Panc1 (cell line): ENCODE measurements at places on chromosomes 16 and 17. TPM values are rescaled to one million over a fixed set of nuclear protein-coding genes. Genes with fewer than 3 reads are reported as not detected.
A peak's percentile ranks its signal among the peaks of the same experiment; 100 is the strongest.

Gene CCL5
- total RNA-seq: 15.9 TPM

- DNase-seq: no peak
Measured at GRCh38 chr17:43352579-43353331, 46.0 kb upstream of the ARL4D start.

GRCh38 chr17:3772764-3773163 lies 28.2 kb downstream of the ITGAE start:
- no peak for DNase-seq

DNA sequence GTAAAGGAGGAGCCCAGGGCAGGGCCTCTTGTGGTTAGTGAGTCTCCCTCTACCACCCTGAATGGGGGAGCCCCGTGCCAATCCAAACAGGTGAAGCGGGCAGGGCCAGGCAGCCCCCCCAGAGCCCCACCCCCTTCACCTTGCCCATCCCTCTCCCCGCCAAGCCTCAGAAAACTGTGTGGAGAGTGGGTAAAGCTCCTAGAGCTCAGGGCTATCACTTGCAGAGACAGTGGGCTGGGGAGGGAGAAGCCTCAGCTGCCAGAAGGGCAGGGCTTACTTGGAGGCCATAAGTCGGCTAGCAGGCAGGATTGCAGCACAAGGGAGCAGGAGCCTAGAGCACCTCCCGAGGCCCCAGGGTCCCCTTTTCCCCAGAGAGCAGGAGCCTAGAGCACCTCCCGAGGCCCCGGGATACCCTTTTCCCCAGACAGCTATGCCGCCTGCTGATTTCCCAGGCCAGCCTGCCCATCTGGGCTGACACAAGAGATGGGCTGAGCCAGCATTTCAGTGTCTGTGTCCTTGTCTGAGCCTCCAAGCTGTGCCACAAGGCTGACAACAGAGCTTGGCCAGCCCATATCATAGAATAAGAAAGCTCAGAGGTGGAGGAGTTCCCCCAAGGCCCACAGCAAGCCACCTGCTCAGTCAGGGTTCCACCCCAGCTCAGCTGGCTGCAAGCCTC lies 6.7 kb upstream of the KRT14 start:
- DNase-seq: no peak

Gene NACA2
- not detected for total RNA-seq

GRCh38 chr17:60361889-60362288 lies 30.0 kb downstream of the USP32 start:
- DNase-seq: no peak

Gene ZDHHC7
- total RNA-seq: 71.5 TPM

GRCh38 chr16:616733-617586 lies 13.8 kb upstream of the WFIKKN1 start:
- no peak for DNase-seq

GRCh38 chr16:82190386-82190785 lies 20.4 kb upstream of the MPHOSPH6 start:
- DNase-seq: no peak

- no peak for DNase-seq
Measured at GRCh38 chr17:38733982-38734973, 4.1 kb downstream of the CISD3 start.

- DNase-seq: no peak
Measured at GRCh38 chr17:77516902-77517301, 376.1 kb downstream of the SEC14L1 start.

Gene SIRT7
- 82.5 TPM for total RNA-seq

DNA sequence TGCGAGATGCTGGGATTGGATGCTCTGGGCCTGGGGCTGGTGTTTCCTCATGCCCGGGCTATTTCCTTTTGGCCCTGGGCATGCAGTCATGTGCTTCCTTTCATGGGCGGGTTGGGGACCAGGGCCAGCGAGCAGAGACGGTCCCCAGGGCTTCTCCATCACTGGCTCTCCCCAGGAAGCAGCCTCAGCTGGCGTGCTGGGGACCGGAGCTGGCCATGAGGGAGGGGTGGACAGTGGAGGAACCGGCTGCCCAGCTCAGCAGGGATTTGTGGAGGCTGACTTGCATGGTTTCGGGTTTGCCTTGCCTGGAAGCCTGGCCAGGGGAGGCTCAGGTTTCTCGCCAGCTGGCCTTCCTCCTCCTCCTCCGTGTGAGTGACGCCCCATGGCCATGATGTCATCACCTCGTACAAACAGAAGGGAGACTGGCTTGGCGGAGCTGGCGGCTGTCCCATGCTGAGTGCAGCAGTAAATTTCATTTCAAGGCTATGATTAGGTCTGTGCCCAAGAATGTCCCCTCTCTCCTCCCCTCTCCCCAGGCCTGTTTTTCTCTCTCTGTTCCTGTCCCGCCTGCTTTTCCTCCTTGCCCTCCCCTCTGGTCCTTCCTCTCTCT lies 8.9 kb upstream of the TIMP2 start:
- DNase-seq: peak; percentile 51

GRCh38 chr17:4204710-4205173 lies 59.0 kb downstream of the ANKFY1 start:
- no peak for DNase-seq

GRCh38 chr17:13640551-13640950 lies 38.8 kb upstream of the HS3ST3A1 start:
- DNase-seq: no peak

DNA sequence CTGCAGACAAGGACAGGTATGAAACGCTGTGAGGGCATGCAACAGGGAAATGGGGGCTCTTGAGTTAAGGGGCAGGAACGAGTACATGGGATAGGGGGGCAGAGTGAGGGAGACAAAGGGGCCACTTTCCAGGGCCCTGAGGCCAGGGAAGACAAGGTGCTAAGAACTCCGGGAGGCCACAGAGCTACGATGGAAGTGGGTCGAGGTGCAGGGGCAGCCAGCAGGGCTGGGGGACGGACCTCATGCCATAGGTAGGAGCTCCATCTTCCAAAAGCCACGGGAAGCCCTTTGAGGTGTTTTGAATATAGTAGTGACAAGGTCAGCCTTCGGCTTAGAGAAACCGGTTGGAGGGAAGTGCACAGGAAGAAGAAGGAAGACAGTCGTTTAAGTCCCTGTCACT lies 35.6 kb downstream of the RBFOX3 start:
- no peak for DNase-seq

Gene RNF167
- 95.8 TPM for total RNA-seq

GRCh38 chr17:29699283-29699682 lies 76.6 kb upstream of the CORO6 start:
- no peak for DNase-seq

GRCh38 chr16:48536614-48537200 lies 73.3 kb downstream of the N4BP1 start:
- no peak for DNase-seq

GRCh38 chr16:3190949-3191353 lies 2.9 kb downstream of the OR1F1 start:
- DNase-seq: peak; percentile 38

Gene CRISPLD2
- total RNA-seq: 12.9 TPM

Gene SLC5A2
- total RNA-seq: 0.15 TPM

GRCh38 chr16:25291580-25291979 lies 33.9 kb upstream of the ZKSCAN2 start:
- DNase-seq: no peak

- no peak for DNase-seq
Measured at GRCh38 chr16:81891736-81892364, 112.8 kb downstream of the PLCG2 start.

GRCh38 chr17:76561799-76562268 lies 22.0 kb downstream of the PRCD start:
- DNase-seq: no peak

Gene CCR7
- 0.44 TPM for total RNA-seq

Gene MAFG
- 57.0 TPM for total RNA-seq

Gene ARHGDIG
- 2.4 TPM for total RNA-seq

DNA sequence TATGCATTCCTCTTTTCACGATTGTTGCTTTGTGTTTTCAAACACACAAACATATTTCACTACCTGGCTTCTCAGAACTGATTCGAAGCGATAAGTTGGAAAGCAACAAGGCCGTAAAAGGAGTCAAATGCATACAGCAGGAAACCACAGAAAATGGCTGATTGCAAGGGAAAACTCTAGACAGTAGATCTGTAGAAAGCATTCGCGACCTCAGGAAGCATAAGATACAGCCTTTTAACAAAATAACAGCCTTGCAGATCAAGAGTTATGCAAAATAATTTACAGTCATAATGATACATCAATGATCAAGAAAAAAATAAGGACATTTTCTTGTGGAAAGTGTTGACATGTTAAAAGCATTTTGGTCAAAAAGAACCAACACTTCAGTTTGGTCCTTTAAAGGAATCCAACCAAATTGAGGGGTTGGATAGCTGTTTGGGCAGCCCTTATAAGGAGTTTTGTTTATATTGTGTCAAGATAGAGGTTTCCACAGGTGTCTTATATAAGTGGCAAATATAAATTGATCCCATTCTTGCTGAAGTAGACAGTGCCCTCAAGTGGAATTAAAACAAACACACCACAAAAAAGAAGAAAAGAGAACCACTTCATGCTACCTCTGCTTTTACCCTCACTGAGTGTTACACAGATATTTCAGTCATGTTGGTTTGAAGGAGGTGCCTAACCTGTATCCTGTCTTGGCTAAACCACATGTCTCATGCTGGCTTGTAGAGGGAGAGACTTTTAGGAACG lies 5.5 kb downstream of the CYLD start:
- no peak for DNase-seq

Gene CDT1
- total RNA-seq: 39.9 TPM

GRCh38 chr16:4946917-4947316 lies 10.0 kb upstream of the PPL start:
- no peak for DNase-seq

DNA sequence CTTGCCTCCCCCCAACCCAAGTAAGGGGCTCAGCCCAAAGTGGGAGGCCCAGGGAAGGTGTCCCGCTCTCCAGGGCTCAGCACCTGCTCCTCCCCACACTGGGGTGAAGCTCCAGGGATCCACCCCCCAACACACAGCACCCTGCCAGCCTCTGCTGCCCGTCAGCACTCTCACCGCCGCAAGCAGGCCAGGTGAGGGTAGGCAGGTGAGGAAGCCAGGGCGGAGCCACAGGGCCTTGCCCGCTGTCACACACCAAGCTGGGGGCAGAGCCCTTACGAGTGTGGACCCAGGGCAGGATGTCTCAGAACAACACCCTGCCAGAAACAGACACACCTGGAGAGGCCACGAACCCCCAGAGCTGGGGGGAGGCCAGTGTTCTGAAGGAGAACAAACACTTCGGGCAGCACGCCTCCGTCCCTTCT lies 19.5 kb downstream of the PLLP start:
- DNase-seq: no peak

- DNase-seq: no peak
Measured at GRCh38 chr17:6047966-6048365, 22.2 kb upstream of the WSCD1 start.

GRCh38 chr16:26457095-26457494 lies 609.6 kb upstream of the C16orf82 start:
- DNase-seq: no peak

Gene CETP
- not detected for total RNA-seq

DNA sequence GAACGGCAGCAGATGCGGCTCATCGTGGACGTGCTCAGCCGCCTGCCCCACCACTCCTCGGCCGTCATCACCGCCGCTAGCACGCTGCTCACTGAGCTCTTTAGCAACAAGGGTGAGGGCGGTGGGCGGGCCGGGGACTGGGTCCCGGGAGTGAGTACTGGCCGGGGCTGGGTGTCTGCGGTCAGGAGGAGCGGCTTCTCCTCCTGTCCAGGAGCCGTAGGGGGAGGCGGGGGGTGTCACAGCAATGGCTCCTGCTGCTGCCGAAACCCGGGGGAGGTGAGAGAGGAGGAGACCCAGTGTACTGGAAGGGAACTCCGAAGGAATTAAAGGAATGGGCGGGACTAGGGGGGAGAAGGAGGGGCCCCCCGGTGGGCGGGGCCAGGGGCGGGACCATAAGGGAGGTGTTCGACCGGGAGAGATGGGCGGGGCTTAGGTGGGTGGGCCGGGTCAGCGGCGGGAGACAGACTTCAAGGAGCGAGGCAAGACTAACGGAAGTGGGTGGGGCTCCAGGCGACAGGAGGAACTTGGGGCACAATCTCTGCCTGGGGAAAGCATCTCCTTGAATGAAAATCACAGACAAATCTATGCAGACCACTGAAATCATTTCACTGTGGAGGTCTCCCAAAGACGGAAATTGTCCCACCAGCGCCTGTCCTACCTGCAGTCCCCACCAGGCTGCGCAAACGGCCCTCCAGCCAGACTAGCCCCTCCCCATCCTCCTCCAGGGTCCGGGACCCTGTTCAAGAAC lies 2.4 kb downstream of the NAGS start:
- peak; percentile 79 for DNase-seq

Gene CSH1
- total RNA-seq: not detected

DNA sequence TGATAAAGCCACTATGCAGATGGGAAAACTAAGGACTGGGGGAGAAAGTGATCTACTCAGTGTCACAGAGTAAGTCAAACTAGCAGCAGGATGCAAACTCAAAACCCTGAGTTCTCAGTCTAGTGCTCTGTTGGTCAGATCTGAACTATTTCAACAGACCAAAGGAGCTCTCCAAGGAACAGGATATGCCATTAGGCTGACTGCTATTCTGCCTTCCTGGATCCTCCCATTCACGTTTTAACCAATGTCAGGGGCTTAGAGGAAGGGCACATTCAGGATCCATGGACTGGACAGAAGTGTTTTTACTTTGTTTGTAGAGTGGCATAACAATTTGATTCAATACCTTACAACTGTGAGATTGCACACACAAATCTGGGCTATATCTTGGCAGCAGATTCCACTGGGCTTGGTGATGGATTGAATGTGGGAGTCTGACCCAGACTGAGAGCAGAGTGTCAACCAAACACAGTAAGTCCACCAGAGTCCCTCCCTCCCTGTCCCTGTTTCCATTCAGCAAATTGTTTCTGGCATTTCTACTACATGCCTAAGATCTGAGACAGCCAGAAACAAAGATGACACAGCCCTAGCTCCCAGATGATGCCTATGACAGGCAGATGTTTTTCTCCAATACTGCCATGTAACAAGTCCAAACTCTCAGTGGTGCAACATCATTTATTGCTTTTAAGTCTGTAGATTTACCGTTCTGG lies 337.8 kb upstream of the CDH5 start:
- no peak for DNase-seq

DNA sequence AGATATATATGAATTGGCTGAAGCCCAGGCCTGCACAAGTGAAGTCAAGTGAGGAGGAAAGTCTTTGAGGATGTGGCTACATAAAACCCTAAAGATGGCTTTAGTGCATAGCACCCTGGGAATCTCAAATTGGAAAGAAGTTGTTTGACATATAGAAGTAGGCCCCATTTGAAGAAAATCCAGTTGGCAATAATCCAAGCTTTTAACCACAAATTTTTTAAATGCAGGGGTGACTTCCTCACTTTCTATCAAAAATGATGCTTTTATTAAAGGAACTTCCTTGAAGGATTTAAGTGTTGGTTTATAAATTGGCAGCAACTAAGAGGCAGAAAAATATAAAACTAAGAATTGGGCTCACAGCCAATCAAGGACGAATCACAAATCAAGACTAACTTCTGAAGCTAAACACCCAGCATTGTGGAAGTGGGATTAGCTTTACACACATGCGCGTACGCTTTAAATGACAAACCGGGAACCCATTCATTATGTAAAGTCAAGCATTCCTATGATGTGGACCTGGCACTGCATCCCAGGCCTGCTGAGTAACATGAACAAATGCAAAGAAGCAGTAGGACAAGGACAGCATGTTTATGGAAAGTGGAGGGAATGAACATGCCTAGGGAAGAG lies 63.3 kb downstream of the NOG start:
- no peak for DNase-seq

GRCh38 chr17:76383546-76384221 lies 725 bp upstream of the SPHK1 start:
- no peak for DNase-seq
